ENCODE measurements at places on chromosomes 2 and 18. TPM values are rescaled to one million over a fixed set of nuclear protein-coding genes. Genes with fewer than 3 reads are reported as not detected.

The NEU2 gene
- not detected for total RNA-seq

The ITGB6 gene
- total RNA-seq: 1.8 TPM

The ACTG2 gene
- total RNA-seq: 6.7 TPM

The SH3RF3 gene
- 7.2 TPM for total RNA-seq

The CD207 gene
- total RNA-seq: 0.21 TPM

The ACADL gene
- total RNA-seq: 3.4 TPM

The CFAP65 gene
- not detected for total RNA-seq

The SERPINB8 gene
- 3.8 TPM for total RNA-seq

The SCTR gene
- total RNA-seq: not detected

The NIFK gene
- total RNA-seq: 23.9 TPM

The EVX2 gene
- total RNA-seq: not detected

The UGT1A4 gene
- total RNA-seq: not detected

Measured in right cardiac atrium (tissue), 5 donors.